ACHN (cell line): ENCODE measurements at places on chromosomes 1 and 21.

- no peak for DNase-seq
Observed at GRCh38 chr1:243595527-243596210, 254.4 kb downstream of the AKT3 start.

GRCh38 chr1:41330588-41331545, 30.4 kb upstream of the FOXO6 start:
- no peak for DNase-seq

DNA sequence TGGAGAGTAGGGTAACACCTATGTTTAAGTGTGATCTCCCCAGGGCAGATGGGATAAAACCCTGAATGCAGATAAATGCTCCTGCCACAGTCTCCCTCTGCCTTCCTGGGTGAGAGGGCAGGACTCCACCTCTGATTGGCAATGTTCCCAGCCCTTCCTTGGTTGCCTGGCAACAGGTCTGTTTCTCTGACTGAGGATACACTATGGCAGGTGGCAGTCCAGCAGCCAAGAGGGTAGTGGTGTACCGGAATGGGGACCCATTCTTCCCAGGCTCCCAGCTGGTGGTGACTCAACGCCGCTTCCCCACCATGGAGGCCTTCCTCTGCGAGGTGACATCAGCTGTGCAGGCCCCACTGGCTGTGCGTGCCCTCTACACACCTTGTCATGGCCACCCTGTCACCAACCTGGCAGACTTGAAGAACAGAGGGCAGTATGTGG, at the start of gene DCDC2B:
DCDC2B (plus strand) TSS at position 199 of the 438 bp plus-strand sequence; CDS start at position 204, 5 bp downstream.
- DNase-seq, result peak; percentile 78

- no peak for DNase-seq
Observed at GRCh38 chr21:38504066-38504465, 5.8 kb upstream of the ERG start.

- peak; percentile 65 for DNase-seq
Observed at GRCh38 chr1:168321945-168322344, 41.3 kb downstream of the TBX19 start.

- DNase-seq, result no peak
Observed at GRCh38 chr1:36792292-36792691, 242.0 kb downstream of the GRIK3 start.

DNA sequence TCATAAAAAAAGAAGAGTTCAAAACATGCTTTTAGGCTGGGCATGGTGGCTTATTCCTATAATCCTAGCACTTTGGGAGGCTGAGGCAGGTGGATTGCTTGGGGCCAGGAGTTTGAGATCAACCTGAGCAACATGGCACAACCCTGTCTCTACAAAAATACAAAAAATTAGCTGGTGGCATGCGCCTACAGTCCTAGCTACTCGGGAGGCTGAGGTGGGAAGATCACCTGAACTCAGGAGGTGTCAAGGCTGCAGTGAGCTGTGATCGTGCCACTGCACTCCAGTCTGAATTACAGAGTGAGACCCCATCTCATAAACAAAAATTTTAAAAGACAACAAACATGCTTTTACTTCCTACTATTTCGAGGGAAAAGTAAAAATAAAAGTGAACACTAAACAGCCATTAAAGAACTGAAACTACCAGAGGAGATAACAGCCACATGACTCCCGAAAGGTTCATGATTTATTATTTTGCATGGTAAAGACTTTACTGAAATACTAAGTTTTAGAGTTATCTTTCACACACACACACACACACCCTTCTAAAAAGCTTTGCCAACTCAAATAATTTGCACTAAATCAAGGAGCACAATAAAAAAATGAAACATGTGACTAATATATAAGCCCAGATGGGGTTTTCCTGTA, 48.1 kb downstream of the USP1 start:
- no peak for DNase-seq

- no peak for DNase-seq
Observed at GRCh38 chr1:99115231-99115630, 110.6 kb upstream of the PLPPR5 start.

- DNase-seq, result no peak
Observed at GRCh38 chr1:53542551-53542950, 83.4 kb downstream of the DMRTB1 start.

- no peak for DNase-seq
Observed at GRCh38 chr1:153956997-153957715, 1.3 kb downstream of the CRTC2 start.

GRCh38 chr1:231796141-231796540, 169.6 kb downstream of the DISC1 start:
- no peak for DNase-seq

DNA sequence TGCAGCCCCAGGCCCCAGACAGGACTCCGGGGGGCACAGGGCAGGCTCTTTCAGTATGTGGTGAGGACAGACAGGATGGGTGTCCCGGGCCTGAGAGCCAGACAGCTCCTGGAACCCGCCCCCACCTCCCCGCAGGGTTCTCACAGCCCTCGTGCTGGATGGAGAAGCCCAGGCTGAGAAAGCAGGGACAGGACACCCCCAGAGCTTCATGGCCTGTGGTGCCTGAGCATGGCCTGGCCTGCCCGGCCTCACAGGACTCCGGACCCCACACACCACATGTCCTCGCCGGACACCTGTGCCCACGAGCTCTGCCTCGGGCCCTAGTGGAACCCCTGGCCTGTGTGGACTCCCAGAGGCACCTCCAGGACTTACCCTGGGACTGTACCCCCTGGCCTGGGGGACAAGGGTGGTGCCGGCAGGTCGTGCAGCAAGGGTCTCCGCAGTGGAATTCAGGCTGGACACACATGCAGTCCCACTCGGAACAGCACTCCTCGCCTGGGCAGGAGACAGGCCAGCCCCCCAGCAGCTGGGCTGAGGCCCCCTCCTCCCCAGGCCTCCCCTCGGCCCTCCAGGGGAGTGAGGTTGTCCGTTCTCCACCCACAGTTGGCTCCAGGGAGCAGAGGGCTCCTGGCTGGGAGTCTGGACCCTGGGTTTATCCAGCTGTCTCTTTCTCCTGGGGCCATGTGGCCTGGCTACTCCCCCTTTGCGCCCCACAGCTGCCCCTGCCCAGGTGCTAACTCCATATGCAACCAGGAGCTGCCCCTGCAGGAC, 1.2 kb downstream of the TNFRSF18 start:
- no peak for DNase-seq

- DNase-seq, result no peak
Observed at GRCh38 chr1:77509051-77509492, 173.4 kb downstream of the ZZZ3 start.

DNA sequence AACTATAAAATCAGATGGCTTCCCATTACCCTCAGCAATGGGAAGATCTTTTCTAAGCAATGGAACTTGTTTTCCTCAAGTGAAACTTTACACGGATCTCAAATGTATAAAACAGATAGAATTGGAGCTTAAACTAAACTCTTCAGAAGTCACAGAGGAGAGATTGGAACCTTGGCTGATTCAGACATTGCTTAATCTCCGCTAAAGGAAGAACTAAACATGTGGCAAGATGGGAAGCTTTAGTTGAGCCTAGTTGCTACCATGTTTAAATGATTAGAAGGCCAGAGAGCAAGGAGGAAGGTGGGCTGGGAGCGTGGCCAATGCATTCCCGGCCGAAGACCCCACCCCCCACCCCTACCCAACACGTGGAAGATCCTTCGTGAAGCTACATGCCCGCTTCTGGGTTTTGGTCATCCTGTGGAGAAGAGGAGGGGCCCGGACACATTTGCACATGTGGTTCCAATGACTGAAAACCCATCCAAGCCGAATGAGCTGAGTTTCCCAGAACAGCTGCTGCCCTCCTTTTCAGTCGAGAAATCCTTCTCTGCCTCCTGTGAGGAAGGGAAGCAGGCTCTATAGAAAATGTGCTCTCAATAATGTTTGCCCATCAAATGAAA, 164.3 kb downstream of the MIS18A start:
- no peak for DNase-seq

GRCh38 chr1:8571200-8571984, 246.0 kb downstream of the RERE start:
- DNase-seq, result peak; percentile 22

- no peak for DNase-seq
Observed at GRCh38 chr1:10048601-10049000, 15.8 kb downstream of the UBE4B start.
